NCI-H2081 (cell line): ENCODE measurements at places on chromosomes 7 and 10.

DNA sequence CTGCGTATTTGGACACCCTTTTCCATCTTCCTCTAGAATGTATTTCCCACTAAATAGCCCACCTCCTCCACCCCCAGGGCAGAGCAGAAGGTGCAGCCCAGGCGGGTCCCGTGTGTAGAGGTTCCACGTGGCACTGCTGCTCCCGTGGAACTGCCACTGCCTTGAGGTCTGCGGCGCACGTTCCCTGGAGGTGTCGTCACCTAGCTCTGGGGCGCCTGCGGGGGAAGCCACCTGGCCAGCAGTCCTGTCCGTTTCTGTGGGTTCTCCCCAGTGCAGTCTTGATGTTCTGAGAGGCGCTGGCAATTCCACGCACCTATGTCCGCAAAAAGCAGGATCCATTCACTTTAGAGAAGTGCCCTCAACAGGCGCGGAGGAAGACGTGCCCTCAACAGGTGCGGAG lies 21.9 kb downstream of the BNIP3 start:
- no peak for DNase-seq

DNA sequence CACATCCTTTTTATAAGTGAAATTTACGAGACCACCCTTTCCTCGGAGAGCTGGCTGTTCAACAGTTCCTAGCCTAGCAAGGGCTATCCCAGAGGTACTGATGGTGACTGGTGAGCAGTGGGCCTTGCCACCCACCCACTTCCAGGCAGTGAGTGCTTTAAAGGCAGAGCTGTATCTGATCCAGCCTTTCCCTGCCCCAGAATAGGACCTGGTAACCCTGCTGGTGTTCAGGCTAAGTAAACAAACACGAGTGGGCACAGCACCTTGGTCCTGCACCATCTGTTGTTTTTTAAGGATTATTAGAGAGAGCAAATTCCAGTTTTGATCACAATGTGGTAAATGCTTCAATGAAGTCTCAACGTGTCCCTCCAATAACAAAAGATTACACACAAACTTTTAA lies 75.7 kb downstream of the COBL start:
- DNase-seq = no peak

DNA sequence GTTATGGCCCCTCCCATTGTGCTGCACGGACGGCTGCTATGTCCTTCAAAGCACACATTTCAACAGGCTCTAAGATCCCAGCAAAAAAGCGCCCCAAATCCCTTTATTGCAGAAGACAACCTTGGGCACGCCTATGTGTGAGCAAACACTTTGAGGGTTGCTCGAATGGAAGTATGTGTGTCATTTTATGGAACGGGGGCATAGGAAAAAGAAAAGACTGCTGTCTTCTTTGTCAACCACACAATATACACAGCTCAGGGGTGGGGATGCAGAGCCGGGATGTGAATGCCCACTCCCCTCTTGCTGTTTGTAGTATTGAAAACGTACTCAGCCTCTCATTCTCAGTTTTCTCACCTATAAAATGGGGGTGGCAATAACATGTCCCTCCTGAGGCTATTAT lies 32.0 kb downstream of the C10orf53 start:
- no peak for DNase-seq

DNA sequence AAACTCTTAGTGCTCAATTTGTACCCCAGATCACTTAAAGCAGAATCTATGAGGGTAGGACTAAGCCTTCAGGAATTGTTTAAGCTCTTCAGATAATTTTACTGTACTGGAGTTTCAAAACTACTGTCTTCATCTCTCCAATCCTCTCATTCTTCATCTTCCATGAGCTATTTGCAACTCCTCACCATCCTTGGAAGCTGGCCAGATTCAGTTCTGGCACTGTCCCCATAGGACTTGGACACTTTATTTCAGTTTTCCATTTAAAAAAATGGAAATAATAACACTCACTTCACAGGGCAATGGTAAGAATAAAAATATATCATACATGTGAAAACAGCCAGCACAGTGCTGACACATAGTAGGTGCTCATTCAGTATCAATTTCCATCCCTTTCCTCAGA lies 74.6 kb downstream of the PPP1R17 start:
- no peak for DNase-seq

DNA sequence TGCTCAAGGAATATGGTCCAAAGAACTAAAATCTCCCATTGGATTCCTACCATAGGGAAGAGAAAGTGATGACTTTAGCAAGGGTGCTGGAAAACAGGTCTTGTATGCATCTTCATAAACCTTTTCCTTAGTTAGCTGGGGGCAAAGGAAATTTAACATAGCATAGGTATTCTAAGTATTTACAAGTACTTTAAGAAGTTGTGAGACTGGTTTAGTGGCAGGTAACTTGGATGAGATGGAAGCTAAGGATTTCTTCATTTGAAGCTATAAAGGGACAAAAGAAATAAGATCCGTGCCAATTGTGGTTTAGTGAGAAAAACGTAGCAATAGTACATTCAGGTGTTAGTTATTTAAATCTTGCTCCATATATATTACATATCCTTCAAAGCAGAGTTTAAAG lies 183.4 kb upstream of the TCF7L2 start:
- no peak for DNase-seq

GRCh38 chr7:84110400-84110799 lies 84.2 kb downstream of the SEMA3A start:
- DNase-seq = no peak
